CMK (cell line): ENCODE measurements at places on chromosomes 4 and X.

GRCh38 chr4:107862658-107863057, 37.9 kb downstream of the SGMS2 start:
- no peak for DNase-seq

- DNase-seq: no peak
Observed at GRCh38 chr4:166377578-166377977, 504.5 kb downstream of the TLL1 start.

- no peak for DNase-seq
Observed at GRCh38 chr4:10296730-10297129, 160.5 kb downstream of the ZNF518B start.

GRCh38 chr4:22515145-22515887, 550 bp downstream of the ADGRA3 start:
- DNase-seq: no peak

GRCh38 chr4:89365776-89366175, 58.2 kb upstream of the GPRIN3 start:
- DNase-seq: no peak

DNA sequence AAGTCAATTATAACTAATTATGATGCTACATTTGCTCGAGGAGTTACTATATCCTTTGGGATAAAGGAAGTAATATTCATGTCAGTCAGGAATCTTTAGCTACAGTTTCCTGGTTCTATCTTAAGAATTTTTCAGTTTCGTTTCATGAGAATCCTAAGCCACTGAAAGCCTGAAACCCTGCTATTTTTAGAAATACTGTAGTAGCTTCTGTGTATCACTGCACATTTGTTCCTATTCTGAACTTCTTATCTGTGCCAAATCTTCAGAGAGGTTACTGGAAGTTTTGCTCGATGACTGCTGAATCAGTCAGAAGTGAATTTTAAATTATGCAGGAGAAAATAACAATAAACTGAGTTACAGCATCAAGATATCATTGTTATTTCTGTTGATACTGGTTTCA, 249.2 kb downstream of the TENM3 start:
- no peak for DNase-seq

DNA sequence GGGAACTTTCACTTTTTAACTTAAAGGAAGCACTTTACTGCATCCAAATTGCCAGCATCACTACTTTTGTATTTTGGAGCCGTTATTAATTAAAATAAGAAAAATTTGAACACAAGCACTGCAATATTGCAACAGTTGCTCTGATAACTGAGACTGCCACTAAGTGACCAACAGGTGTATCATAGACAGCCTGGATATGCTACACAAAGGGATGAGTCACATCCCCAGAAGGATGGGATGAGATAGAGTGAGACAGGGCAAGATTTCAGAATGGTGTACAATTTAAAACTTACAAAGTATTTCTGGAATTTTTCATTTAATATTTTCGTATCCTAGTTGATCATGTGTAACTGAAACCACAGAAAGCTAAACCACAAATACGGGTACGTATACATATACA, 204.1 kb downstream of the MAPK10 start:
- no peak for DNase-seq

- no peak for DNase-seq
Observed at GRCh38 chr4:138693526-138693925, 322.1 kb upstream of the NOCT start.

DNA sequence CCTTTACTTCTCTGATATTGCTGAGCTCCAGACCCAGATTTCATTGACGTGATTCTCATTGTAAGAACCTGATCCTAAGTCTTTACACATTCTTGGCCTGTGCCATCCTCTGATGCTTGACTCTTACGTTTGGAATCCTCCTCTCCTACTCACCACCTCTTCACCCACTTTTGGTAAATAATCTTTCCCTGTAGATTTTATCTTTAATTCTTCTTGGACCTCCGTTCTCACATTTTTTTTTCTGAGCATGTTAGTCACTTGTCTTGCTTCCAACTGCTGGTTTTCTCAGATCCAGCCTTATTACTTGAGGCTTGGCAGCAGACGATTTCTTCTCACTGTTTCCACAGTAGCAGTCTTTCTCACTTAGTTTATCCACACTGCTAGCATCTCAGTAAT, 12.4 kb upstream of the SH3RF1 start:
- no peak for DNase-seq

DNA sequence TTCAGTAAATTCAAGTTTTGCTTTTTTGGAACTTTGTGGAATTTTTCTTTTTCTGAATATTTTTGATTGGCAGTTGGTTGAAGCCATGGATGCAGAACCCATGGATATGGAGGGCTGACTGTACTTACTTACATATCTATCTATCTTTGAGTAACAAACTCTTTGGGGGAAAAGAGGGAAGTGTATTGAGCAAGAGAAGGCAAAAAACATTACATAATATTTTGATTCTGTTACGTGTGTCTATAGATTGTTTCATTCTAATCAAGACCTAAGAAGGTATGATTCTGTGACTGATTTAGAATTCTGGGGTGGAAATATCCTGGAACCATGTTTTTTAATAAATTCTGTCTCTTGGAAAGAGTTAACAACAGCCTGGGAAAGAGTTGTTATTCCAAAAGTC, 31.5 kb downstream of the GRSF1 start:
- DNase-seq: no peak

GRCh38 chr4:122576261-122577188, 44.3 kb downstream of the IL21 start:
- no peak for DNase-seq

GRCh38 chr4:146285037-146285436, 70.7 kb downstream of the REELD1 start:
- no peak for DNase-seq

- DNase-seq: no peak
Observed at GRCh38 chrX:39012621-39013111, 211.4 kb downstream of the MID1IP1 start.

DNA sequence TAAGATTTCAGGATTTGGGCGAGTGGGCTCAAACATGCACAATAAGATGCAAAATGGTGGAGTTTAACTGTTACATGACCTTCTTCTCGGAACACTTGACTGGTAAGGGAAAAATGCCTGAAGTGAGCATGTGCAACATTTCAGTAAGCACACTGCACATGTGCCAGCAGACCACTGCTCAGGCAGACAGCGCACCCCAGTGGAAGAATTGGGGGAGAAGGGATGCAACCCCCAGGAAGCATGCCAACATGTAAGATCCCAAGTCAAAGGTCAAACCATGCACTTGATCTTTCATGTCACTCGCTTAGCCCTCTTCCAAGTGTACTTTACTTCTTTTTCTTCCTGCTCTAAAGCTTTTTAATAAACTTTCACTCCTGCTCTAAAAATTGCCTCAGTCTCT, 256.3 kb downstream of the CENPC start:
- DNase-seq: peak; percentile 74

DNA sequence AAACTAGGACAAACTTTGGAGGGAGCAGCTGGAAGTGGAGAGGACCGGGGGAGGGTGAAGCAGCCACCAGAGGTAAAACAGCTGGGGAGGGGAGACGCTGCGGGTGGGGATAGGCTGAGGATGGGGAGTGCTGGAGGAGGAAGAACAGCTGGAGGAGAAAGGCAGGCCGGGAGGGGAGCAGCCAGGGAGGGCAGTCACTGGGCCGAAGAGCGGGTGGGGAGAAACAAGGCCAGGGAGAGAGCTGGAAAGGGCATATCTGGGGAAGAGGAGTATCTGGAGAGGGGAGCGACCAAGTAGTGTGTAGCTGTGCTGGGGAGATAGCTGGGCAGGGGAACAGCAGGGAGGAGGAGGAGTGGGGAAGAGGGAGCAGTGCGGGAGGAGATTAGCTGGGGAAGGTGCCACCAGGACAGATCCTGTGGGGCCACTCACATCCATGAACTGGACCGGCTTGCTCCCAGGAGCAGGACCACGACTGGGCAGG, 2.7 kb downstream of the SLC38A5 start:
- no peak for DNase-seq

GRCh38 chr4:154014407-154015321, 225.8 kb upstream of the SFRP2 start:
- no peak for DNase-seq

DNA sequence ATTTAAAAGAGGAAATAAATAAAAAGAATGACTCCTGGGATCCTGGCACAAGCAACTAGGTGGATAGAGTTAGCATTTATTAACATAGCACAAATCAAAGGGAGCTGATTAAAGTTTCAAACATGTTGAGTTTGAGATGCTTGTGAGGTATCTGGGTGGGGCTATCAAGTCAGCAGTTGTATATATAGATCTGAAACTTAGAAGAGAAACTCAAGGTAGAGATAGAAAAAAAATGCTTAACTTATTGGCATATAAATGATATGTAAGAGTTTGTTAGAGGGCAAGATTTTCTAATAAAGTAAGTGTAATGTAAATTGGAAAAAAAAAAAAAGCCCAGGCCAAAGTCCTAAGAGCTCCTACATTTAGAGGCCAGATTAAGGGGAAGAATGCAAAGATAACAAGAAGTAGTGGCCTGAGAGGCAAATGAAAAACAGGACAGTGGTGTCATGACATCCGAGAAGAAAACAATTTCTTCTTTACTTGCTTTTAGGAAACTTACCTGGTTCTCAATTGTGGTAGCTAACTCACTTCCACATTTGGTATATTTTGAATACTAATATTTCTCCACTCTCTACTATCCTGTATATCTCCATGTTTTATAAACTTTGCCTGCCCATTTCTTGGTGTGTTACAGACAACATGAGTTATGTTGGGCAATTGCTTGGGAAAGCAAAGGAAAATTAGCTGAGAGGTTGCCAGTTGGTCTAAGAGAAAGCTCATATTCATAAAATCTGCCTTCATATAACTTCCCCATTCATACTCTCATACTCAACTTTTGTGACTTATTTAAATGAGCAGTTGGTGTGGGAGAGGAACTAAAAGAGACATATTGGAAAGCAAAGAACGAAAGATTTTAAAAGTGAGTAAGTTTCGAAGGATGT, 169.2 kb downstream of the PARM1 start:
- no peak for DNase-seq

- peak; percentile 62 for DNase-seq
Observed at GRCh38 chr4:18075823-18076433, 54.4 kb upstream of the LCORL start.

GRCh38 chr4:152684007-152684406, 4.2 kb upstream of the TMEM154 start:
- DNase-seq: no peak

GRCh38 chr4:171087089-171087488, 726.1 kb upstream of the GALNTL6 start:
- no peak for DNase-seq

GRCh38 chr4:111267786-111268185, 644.9 kb upstream of the PITX2 start:
- DNase-seq: no peak

DNA sequence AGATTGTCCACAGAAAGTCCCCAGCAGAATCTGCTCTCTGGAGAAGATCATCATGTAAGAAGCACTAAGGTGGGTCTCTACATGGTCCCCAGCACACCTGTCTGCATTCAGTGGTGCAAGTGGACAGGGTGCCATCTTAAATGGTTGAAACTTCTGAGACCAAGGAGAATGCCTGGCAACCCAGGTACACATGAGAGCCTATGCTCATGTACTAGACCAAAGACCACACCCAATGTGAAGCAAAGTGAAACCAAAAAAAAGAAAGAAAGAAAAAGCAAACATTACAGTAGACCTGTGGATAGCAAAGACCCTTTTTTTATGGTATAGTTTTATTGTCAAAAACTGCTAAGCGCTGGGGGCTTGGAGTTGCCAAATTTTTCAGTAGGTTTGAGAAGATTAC, 15.0 kb downstream of the CD40LG start:
- DNase-seq: no peak

DNA sequence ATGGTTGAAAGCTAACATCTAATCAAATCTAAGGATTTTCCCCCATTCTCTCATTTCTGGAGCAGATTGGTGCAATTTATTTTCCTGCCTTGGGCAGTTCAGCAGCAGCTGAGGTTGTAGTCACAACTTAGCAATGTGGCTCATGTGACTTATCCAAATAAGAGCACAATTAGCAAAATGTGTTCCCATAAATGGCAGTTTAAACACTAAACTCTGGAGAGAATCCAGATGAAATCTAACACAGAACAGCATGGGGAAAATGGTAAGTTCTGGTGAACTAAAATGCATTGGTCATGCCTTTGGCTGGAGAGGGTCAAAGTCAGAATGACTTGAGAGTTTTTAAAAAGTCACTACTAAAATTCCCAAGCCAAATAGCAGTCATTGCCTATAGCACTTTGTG, 422.6 kb upstream of the DIPK2B start:
- DNase-seq: no peak
